ENCODE measurements at places on chromosomes 5 and 9.

- no peak for DNase-seq
Observed at GRCh38 chr5:141519605-141520565, 31.0 kb downstream of the PCDHGC5 start.

DNA sequence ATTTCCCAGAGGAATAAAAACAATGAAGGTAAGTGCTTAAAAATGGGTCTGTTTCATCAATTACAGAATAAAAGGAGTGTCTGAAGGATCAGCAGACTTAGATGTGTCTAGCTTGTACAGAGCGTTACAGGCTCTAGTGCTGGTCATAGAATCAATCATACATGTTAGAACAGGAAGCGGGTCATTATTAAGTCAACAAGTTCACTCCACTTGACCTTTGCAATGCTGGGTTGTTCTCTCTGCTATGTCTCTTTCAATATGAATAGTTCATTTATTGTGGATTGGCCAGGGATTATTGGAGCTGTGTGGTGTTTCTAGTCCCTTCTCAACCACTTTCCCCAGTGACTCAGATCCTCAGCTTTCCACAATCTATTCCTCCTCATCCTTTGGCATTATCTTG lies 20.7 kb upstream of the EGFLAM start:
- no peak for DNase-seq

- peak; percentile 21 for DNase-seq
Observed at GRCh38 chr5:128534726-128535125, 3.3 kb downstream of the FBN2 start.

GRCh38 chr5:145056800-145057199 lies 778.3 kb downstream of the PRELID2 start:
- DNase-seq = peak; percentile 13

- DNase-seq = peak; percentile 10
Observed at GRCh38 chr9:134486596-134486995, 155.0 kb upstream of the COL5A1 start.

Data from lung (tissue), 17 donors.